Hematopoietic multipotent progenitor cell (in vitro differentiated cells): ENCODE measurements at places on chromosomes 6 and 20. TPM values are rescaled to one million over a fixed set of nuclear protein-coding genes. Genes with fewer than 3 reads are reported as not detected.

DNA sequence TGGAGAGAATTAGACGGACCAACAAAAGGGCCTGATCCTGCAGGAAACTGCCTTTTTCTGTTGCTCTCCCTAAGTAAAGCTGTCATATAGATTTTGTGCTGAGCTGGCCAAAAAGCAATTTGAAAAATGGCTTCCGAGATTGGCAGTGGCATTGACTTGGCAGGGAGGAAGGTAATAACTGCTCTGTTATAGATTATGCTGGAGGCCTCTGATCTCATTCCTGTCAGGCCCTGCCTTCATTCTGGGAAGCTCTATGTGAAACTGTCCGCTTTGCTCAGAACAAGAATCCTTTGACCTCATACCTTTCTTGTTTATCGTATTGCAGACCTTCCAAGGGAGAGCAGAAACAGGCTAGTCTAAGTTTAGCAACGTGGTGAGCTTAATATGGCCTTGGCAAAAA, 234.4 kb downstream of the PHACTR1 start:
- no peak for DNase-seq

DNA sequence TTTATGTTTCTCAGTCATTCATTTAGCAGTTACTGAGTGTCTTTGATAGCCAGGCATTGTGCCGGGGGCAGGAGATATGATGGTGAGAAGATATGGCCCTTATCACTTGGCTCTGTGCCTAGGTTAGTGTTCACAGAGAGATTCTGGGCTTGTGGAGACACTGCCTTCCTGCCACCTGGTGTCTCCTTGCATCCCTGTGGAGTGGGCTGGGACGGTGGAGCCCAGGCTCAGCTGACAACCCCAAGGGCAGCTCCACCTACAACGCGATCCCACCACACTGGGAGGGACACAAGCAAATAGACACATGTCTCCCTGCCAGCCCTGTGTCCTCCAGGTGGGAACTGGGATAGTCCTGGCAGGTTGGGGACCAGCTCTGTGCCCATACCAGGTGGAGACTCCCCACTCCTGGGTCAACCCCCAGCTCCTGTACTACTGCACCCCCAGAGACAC, 30.3 kb upstream of the VEGFA start:
- no peak for DNase-seq

- DNase-seq, result no peak
Measured at GRCh38 chr6:149334682-149335160, 17.2 kb downstream of the TAB2 start.

Gene MOCS3
- total RNA-seq, result 11.0 TPM

GRCh38 chr6:115969930-115970273, 90.8 kb downstream of the FRK start:
- no peak for DNase-seq

DNA sequence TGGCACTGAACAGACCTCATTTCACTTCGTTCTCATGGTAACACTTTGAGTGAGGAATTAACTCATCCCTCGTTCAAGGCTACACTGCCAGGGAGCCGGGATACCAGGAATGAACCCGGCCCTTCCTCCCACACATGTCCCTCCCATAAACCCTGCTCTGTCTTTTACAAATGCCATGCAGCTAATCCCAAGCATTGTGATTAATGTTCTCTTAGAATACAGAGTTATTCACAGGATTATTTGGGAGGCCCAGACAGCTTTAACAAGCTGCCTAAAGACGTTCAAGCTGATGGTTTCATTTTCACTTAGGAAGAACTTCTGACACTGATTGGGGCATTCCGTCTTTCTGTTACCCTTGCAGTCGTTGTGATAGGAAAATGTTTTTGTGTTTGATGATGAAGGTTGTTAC, 42.5 kb upstream of the CD83 start:
- peak; percentile 40 for DNase-seq

DNA sequence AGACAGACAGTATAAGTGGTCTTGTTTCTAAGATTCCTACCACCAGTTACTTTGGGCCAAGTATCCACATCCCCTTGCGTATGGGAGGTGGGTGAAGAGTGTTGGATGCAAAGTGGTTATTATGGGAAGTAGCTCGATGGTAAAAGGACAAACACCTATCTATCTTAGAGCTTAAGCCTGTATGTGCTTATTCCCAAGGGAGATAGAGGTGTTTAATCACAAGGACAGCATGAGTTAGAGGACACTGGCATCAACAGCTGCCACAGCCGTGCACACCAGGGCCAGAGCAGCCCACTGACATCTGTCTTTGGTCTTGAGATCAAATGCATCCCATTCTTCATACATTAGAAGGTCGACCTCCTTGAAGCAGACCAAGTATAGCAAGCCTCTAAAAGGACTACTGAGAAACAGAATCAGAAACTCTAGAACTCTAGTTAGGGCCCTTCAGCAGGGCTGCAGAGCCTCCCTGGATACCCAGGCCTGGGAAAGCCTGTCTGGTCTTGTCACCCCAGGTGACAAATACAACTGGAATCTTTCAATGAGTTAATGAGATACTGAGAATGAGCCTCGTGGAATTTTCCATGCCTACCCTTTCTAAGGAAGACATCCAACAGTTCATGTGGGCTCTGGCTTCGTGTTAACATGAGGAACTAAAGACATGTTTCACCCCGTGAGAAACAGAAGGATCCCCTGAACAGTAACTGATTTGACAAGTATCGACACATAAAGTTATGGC, 28.7 kb downstream of the TXNDC5 start:
- no peak for DNase-seq

- no peak for DNase-seq
Measured at GRCh38 chr20:62122654-62123449, 577 bp downstream of the LSM14B start.
